ENCODE measurements at places on chromosomes 11 and 22.
A peak's percentile ranks its signal among the peaks of the same experiment; 100 is the strongest.

- no peak for DNase-seq
Measured at GRCh38 chr11:19890308-19890707, 177.7 kb downstream of the NAV2 start.

GRCh38 chr11:38345286-38345685, 1747.2 kb upstream of the RAG2 start:
- no peak for DNase-seq

DNA sequence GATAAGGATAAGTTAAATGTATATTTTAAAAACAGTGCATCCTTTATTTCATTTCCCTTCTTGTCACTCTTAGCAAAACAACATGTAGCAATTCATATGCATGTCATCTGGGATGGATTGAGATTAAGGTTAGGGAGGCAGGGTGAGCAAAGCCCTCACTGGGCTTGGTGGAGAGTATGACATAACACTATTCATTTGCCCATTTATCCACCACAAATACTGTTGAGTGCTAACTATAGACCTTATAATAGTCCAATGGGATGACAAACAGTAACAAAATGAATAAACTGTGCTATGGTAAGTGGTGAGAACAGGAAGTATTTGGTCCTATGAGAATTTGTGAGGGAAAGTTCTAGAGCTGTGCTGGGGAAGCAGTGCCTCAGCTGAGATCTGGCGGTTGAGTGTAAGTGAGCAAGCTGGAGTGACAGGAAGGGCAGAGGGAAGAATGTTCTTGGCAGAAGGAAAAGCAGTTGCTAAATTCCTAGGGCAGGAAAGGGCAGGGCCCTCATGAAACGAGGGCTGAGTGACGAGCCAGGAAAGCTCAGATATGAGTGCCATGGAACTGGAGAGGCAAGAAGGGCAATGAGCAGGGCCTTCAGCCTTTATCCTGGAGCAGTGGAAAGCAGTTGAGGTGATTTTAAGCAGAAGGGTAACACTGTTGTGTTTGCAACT, 6.7 kb downstream of the HSD17B12 start:
- no peak for DNase-seq

GRCh38 chr22:23106906-23107367, 34.9 kb downstream of the RSPH14 start:
- DNase-seq: no peak

DNA sequence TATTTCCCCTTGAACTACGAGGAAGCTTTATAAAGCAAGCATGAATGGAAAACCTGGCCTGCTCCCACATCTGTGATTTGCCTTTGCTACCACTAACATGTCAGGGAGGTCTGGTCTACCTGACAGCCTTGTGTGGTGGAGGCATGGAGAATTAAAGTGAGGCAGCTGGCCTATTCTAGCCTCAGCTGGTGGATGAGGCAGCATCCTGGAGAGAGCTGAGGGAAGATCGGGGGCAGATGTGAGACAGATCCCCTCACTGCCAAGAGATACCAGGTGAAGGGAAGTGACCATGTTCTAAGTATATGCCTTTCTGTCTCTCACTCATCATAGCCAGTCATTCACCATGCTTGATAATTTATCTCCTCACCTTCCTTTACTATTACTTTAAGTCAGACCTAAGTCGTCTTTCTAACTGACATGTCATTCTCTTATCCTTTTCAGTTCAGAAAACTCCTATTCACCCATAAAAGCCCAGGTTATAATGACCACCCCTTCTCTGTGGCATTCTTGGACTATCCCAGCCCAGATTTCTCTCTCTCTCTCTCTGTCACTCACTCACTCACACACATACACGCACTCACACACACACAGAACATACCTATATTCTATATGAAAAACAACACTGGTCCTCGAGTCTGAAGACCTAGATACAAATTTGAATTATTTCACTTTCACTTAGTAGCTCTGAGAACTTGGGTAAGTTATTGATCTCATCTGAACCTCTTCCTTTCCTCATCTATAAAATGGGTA, 90.7 kb downstream of the CSNK2A3 start:
- DNase-seq: no peak

DNA sequence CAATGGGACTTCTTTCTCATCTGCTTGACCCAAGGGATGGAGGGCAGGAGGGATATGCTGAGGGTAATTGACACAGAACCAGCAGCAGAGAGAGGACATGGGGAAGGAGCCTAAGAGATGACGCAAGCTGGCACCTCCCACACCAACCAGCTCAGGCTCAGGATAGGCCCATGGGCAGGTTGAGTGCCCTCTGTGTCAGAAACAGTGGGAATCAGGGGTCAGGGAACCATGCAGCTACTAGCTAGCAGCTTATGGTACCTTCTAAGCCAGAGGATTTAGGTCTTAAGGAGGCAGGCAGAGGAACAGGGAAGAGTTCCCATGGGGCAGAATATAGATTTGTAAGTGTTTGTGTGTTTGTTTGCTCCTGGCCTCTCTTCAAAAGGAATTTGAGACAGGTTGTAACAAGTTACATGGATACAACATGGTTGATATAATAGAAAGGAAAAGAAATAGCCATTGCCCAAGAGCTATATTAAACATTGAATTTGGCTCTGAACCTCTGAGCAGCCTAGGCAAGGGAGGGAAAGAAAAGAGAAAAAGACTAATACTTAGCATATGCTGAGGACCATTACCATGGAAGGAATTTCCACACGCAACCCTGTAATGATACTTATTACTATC, 39.9 kb upstream of the NAV2 start:
- no peak for DNase-seq

GRCh38 chr22:25722626-25723025, 19.4 kb upstream of the MYO18B start:
- DNase-seq: no peak

- no peak for DNase-seq
Measured at GRCh38 chr11:68342459-68343158, 30.2 kb downstream of the LRP5 start.

DNA sequence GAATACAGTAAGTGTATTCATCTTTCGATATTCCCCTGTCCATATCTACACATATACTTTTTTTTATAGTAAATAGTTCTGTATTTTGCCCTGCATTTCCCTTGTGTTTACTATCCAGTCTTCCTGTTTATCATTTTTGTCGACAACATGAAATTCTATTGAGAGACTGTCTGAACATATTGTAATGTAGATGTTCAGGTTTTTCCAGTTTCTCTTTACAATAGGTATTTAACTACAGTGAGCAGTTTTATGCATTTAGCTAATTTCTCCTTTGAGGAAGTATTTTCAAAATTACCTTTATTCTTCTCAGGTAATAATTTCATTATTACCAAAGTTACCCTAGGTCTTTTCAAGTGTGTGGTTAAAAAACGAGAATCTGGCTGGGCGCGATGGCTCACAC, 16.7 kb downstream of the PIK3IP1 start:
- DNase-seq: no peak

DNA sequence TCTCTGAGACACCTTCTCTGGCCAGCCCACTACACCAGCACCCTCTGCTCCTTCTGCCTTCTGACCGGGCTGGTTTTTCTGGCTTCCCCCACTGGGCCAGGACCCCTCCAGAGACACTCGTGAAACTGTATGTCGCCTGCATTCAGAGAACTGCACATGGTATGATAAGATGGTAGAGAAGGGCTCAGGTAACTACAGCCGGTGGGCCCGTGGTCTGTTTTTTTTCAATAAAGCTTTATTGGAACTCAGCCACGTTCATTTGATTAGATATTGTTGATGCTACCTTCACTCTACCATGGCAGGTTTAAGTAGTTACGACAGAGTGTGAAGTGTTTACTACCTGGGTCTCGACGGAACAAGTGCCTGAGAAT, 514.0 kb downstream of the TBC1D22A start:
- DNase-seq: no peak

DNA sequence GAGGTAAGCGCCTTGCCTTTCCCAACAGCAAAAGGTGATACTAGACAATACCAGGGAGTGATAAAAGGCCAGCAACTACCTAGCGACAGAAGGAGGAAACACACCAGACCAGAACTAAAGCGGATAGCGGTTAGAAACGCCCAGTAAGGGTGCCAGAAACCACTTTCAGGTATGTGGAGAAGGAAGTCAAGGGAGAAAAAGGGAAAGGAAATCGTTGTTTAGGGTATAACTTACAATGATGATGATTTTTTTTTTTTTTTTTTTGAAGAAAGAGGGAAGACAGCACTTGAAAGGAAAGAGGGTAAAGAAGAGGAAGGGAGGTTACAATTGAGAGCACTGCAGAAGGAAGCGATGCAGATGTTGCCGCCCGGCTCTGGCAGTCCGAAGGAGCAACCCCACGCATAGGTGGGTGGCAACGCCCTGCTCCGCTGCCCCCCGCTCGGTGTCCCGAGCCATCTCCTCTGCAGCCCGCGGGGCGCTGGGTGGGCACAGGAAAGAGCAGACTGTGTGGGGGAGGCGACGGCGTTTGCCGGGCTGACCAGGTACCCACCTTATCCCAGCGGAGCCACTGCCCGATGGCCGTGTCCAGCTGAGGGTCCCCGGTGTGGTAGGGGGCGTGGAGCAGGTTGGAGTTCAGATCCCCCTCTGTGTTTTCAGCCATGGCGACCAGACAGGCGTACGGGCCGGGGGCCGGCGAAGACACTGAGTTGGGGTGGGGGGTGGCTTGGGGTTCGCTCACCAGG, 561 bp downstream of the PGM2L1 start:
- DNase-seq: peak; percentile 6

DNA sequence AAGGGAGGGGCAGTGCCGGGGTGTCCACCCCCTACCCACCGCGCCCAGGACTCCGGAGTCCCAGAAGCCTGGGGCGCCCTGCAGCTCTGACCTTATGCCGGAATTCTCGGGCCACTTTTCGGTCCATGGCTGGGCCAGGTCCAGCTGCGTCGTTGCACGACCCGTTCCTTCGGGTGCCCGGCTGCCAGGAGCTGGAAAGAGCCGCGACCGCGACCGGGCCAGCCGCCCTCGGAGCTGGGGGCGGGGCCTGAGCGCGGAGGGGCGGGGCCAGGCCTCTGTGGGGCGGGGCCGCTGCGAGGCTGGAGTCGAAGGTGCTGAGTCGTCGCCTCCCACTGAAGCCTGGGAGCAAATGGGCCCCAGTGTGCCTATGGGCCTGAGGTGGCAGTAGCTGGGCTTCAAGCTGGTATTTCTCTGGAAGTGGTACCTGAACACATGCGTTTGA, at the start of gene USH1C:
TSS of gene USH1C (minus strand) at position 236 of the 442 bp plus-strand sequence. CDS start at position 127, 109 bp downstream.
- DNase-seq: peak; percentile 11

- DNase-seq: no peak
Measured at GRCh38 chr11:111559800-111560464, 19.4 kb downstream of the LAYN start.

DNA sequence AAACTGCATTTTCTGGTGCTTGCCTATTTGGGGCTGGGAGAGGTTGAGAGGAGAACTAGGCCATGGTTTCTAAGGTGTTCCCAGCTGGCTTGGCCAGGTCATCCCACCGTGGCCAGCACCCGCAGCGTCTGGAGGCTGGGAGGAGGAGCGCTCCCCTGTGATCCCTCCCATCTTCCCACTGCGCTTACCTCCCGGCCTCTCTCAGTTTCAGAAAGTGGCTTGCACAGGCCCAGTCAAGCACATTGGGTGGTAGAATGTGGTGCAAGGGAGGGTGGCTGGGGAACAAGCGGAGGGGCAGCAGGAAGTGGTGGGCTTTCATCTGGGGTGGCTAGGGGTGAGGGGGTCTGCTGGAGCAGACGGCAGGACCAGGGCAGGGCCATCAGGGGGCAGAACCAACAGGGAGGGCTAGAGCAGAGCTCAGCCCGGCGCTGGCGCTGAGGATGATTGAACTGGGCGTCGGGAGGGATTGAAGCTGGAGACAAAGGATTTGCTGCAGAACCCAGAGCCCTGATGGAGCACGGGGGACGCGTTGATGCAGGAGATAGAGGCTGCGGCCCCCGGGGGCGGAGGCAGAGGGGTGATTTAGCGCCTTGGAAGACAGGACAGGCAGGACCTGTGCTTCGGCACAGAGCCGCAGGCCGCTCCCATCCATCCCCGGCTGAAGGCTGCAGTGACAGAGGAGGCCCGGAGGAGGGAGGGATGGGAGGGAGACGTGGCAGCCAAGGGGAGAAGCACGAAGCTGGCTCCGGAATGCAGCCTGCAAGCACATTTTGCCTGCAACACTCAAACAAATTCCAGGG, 76.0 kb downstream of the TRIM29 start:
- no peak for DNase-seq

- no peak for DNase-seq
Measured at GRCh38 chr11:108196901-108197300, 25.5 kb downstream of the NPAT start.

DNA sequence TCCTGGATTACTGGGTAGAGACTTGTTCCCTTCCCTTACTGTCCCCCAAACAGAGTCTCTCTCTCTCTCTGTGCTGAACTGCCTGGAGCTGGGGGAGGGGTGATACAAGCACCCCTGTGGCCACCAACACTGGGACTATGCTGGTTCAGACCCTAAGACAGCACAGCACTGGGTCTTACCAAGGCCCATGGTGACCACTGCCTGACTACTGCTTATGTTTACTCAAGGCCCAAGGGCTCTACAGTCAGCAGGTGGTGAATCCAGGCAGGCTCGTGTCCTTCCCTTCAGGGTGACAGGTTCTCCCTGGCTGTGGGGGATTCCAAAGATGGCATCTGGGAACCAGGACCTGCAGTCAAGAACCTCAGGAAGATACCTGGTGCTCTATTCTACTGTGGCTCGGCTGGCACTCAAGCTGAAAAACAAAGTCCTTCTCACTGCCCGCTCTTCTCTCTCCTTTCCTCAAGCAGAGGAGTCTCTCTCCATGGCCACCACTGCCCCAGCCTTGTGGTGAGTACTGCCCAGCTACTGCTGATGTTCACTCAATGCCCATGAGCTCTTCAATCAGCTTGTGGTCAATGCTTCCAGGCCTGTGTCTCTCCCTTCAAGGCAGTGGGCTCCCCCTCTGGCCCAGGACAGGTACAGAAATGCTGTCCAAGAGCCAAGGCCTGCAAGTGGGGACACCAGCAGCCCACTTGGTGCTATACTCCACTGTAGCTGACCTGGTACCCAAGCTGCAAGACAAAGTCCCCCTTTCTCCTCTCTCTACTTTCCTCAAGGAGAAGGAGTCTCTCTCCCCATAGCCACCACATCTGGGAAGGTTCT, 41.8 kb upstream of the SHANK2 start:
- no peak for DNase-seq

DNA sequence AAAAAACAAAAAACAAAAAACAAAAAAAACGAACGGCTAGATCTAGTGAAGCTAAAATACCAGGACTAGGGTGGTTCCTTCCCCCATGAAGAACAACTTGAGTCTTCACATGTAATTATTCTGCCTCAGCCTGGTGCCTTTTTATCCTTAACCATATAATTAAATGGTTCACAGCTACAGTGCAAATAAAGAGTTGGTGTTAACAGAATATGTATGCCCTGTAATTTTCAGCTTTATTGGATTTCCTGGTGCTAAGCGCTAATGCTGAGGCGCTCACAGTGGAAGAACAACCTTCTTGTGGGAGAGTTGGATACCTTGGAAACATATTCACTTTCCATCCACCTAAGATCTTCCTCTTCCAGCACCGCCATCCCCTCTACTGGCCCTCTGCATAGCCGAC, 158.5 kb upstream of the SORL1-AS1 start:
- no peak for DNase-seq

- no peak for DNase-seq
Measured at GRCh38 chr11:107006076-107006833, 12.0 kb downstream of the GUCY1A2 start.

GRCh38 chr22:38032681-38033521, 24.3 kb upstream of the PICK1 start:
- no peak for DNase-seq
